ENCODE measurements at places on chromosomes 11 and 22. TPM values are rescaled to one million over a fixed set of nuclear protein-coding genes. Genes with fewer than 3 reads are reported as not detected.

XKR3 gene
- not detected for total RNA-seq

SLC37A2 gene
- total RNA-seq: 0.70 TPM

PAFAH1B2 gene
- 325 TPM for total RNA-seq

TEAD1 gene
- total RNA-seq: 27.1 TPM

GSTT2 gene
- total RNA-seq: not detected

ZPR1 gene
- 39.5 TPM for total RNA-seq

RRP8 gene
- total RNA-seq: 16.0 TPM

MISFA gene
- 1.0 TPM for total RNA-seq

FADS1 gene
- total RNA-seq: 73.6 TPM

SPI1 gene
- not detected for total RNA-seq
